Epithelial cell of umbilical artery (primary cell): ENCODE measurements at places on chromosomes 4 and X. TPM values are rescaled to one million over a fixed set of nuclear protein-coding genes. Genes with fewer than 3 reads are reported as not detected.

Gene RXFP1
- 0.15 TPM in 1 of 2 replicates, not detected in the other for total RNA-seq

Gene GLRA3
- total RNA-seq = not detected in 2 replicates

Gene NFXL1
- total RNA-seq = 5.5 and 7.0 TPM in 2 replicates

Gene STIM2
- 5.5 and 8.8 TPM in 2 replicates for total RNA-seq
